ENCODE measurements at places on chromosomes 5 and 9.
A peak's percentile ranks its signal among the peaks of the same experiment; 100 is the strongest.

DNA sequence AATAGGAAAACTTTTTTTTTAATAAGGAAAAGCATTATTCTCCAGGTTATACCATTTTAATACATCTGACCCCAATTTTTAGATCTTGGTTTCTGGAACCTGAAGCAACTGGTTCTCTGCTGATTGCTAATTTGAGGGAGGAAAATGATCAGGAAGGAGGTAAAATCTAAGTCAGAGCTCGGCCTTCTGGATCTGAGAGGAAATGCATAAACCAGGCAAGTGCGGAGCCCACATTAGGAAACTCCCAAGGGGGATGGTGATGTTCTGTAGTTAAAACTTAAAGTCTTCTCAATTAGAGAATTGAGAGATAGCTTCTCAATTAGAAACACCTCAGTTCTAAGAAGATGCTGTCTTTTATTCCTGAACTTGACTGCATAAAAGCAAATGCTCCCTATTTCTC, 113.5 kb downstream of the TSSK1B start:
- no peak for DNase-seq

- no peak for DNase-seq
These were observed 42.9 kb upstream of the STRBP start for GRCh38 chr9:123311250-123311752.

GRCh38 chr5:59798862-59799667, 94.5 kb downstream of the PDE4D start:
- peak; percentile 16 for DNase-seq

GRCh38 chr5:58022055-58022454, 437.8 kb downstream of the PLK2 start:
- DNase-seq: no peak

DNA sequence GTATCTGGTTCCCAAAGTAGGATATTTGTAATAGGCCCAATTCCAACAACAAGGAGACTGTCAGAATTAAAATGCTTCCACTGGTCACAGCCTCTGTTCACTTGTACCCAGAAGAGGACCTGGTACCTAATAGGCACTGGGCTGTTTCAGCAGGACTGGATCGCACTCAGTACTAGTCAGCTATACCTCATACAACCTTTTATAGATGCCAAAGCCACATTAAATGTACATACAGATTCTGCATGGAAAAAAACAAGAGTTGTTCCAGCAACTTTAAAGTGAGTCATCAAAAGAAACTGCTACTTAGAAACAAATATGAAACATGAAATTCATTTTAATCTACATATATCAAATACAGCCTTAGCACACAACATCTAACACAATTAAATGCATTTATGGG, 87.5 kb downstream of the GPR21 start:
- peak; percentile 40 for DNase-seq

DNA sequence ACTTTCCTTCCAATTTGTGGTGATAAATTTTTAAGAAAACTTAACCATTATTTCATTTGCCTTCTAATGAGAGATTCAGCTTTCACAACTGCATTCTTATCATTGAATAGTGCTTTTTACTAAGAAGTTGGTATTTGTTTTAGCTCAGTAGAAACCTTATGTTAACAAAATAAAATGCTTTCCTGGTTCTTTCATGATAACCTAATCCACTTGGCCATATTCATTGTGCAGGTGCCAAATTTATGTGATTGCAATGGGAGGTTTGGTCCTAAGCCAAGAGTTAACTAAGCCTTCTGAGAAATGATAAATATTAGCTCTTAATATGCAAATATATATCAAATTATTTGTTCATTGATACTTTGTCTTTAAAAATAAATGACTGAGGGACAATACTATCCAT, 141.1 kb upstream of the TLE4 start:
- no peak for DNase-seq

DNA sequence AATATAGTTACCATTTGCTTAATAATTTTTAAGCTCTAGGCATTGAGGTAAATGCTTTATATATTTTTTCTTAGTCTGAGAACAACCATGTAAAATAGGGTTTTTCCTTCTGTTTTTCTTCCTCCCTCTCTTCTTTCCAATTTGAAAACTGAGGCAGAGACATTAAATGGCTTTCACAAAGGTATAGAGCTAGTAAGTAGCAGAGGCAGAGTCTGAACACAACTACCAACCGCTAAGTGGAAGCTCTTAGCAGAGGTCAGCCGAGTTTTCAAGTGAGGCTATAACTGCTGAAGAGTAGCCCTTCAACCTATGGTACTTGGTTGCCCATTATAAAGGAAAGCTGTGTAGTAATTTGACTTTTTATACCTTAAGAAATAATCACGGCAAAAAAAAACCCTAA, 187.1 kb downstream of the MEF2C start:
- DNase-seq: no peak

DNA sequence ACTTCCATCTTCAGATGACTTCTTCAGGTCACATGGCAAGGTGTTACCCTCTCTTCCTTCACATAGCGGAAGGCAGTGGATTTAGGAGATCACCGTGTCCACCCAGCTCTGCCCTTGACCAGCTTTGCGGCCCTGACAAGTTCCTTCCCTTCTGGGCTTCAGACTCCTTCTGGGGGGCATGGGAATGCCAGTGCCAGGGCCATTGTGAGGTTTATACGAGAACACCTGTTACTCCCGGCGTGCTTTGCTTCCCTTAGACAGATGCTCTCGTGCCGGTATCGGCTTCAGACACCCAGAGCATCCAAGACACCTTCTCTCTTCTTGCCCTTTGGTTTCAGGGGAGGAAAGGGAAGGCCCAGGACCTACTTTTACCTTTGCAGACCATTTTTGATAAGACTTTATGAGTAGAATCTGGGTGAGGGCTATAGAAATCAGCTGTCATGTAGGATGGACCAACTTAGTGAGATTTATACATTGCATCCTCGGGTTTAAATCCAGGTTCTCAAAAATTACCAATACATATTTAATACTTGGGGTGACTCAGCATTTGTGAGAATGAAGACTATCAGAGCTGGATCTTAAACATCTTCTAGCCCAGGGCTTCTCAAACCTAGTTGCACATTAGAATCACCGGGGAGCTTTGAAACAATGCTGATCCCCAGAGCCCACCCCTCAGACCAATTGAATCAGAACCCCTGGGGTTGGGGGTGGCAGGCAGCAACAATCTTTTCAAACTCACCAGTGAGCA, 138.2 kb downstream of the MVB12B start:
- no peak for DNase-seq

GRCh38 chr5:16626696-16627264, 10.0 kb upstream of the RETREG1 start:
- DNase-seq: peak; percentile 59

GRCh38 chr5:115377468-115378217, 81.2 kb upstream of the CCDC112 start:
- peak; percentile 89 for DNase-seq

DNA sequence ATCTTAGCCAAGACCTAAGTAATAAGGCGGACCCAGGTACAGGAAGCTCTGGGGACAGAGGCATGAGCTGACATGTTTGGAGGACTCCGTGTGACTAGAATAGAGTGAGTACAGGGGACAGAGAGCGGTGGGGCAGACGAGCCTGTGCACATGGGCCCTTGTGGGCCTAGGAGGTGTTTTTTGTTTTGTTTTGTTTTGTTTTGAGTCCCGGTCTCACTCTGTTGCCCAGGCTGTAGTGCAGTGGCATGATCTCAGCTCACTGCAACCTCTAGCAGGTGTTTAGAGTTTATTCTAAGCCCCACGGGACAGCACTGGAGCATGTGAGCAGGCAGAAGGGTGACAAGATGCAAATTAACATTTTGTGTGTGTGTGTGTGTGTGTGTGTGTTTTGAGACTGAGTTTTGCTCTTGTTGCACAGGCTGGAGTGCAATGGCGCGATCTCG, 3.1 kb upstream of the EEIG1 start:
- DNase-seq: no peak

DNA sequence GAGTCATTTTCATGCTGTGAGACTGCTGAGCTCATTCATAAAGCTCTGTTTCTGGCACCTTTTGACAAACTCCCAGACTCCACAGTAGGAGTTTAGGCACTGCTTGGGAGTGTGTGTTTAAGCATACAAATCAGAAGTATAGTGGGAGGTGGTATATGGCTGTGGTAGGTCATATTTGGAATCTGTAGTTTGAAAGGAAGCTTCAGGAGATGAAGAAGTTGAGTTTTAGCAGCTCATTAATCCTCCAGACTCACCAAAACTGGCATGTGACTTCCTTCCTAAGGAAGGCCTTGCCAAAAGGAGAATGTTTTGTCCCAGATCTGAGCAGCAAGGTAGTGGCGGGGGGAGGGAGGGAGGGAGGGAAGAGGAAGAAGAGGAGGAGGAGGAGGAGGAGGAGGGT, 52.8 kb downstream of the SAXO1 start:
- DNase-seq: no peak

DNA sequence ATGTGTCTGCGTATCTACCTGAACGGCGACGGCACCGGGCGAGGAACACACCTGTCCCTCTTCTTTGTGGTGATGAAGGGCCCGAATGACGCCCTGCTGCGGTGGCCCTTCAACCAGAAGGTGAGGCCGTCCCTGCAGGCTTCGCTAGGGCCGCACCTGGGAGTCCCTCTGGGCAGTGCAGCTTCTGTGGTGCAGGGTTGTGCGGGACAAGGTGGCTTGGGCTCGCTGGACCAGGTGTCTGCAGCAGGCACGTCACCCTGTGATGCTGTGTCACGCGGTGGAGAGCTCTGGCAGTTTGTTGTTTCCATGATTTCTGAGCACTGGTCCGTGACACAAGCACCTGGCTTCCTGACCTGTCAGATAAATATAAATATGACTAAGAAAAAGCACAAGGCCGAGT, 20.7 kb downstream of the FBXW5 start:
- no peak for DNase-seq

DNA sequence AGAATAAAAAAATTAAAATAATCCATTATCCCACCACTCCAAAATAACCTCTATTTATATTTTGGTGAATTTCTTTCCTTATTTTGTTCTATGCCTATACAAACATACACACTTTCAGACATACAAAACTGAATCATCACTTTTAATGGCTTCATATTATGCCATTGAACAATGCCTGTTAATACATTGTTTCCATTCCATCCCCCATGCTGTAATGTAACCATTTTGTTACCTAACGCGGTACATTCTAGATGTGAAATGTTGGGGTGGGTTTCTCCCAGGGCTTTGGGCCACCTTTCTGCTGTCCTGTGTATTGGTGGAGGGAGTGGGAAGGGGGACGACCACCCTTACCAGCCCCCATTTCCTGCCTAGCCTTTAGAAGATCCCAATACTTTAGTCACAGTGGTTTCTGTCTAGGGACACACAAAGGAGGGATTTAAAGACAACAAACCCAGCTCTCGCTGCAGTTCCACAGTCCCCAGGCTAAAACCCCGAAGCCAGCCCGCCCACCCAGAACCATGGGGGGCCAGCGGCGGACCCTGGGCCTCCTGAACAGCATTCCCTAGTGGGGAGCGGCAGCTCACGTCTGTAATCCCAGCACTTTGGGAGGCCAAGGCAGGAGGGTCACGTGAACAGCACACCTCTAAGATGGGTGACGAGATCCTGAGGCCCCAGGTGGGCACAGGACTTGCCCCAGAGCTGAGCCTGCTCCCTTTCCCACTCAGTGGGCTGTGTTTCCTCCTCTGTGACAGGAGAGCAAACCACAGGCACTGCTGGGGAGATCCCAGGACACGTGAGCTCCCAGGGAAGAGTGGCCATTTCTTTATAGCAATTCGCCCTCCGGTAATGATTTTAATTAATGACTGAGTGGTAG, 56.9 kb upstream of the STXBP1 start:
- DNase-seq: peak; percentile 44

DNA sequence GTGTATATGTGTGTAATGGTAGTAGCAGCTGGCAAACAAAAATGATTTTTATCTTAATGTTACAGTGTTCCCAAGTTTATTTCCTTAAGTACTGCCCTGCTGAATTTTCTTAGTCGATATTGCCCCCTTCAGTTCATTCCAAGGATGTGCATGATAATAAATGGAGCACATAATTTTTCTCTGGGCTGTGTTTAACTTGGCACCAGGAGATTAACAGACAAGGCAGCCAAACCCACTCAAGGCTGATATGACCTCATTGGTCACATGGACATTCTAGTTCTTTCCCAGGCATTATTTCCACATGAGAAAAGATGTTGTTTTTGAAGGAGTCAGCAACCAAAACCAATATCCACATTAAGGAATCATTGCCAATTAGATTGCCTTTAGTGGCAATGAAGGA, 61.8 kb downstream of the COX7C start:
- DNase-seq: peak; percentile 67

DNA sequence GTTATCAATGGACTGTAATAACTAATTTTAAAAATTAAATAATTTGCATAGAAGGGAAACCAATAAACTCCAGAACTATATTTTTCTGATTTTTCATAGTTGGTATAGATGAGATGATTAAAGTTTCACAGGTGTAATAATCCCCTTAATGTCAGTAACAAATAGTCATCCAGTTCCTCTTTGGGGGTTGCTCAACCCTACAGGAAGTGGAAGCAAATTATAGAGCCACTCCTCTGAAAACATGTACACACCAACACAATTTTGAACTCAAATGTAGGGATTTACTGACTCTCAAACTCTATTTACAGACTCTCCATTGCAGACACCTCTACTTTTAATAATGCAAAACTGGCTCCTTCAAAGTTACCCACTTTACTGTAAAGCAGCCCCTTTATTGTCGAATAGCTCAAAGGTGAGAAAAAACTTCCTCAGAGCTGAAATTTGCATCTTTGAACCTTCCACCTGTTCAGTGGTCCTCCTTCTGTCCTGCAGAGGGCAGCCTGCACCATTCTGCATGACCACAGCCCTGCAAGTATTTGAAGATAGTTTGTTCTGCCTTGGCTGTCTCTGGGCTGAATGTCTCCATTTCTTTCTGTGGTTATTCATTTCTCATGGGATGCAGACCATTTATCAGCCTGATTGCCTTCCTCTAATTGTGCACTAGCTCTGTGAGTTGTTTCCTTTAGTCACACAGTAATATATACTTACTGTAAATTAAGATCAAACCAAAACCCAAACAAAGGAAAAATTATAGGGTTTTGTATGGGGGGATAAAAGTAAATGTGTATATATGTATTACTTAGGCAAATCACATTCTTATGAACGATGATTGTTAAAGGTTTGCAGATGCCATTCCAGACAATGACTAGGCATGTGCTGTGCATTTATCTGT, 383.2 kb upstream of the SGCD start:
- peak; percentile 84 for DNase-seq

DNA sequence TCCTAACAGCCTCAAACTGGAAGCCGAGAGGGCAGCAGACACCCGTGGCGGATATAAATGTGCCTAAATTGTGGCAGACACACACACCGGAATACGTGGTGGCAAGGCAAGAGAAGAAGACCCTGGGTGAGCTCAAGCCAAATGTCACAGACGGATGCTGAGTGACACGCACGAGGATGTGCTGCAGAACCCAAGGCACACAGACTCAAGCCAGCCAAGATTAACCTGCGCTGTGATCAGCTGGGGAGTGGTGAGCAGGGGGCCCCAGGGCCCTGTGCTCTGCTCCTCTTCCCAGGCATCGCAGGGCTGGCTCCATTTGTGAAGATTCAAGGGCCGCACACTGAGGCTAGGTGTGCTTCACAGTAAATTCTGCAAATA, 16.4 kb downstream of the SEMA4D start:
- DNase-seq: no peak

GRCh38 chr5:11955331-11955730, 51.1 kb upstream of the CTNND2 start:
- no peak for DNase-seq

Data from adipocyte (in vitro differentiated cells).